Uterine smooth muscle cell (primary cell): ENCODE measurements at places on chromosomes 1 and 21. TPM values are rescaled to one million over a fixed set of nuclear protein-coding genes. Genes with fewer than 3 reads are reported as not detected.

The FCER1A gene
- not detected in 2 replicates for total RNA-seq

The SPATA1 gene
- total RNA-seq, result 0.37 and 1.1 TPM in 2 replicates

The F3 gene
- 7.0 and 16.9 TPM in 2 replicates for total RNA-seq

The DYNLT4 gene
- not detected in 2 replicates for total RNA-seq

The FCGR1A gene
- not detected in 2 replicates for total RNA-seq

The AHCYL1 gene
- total RNA-seq, result 51.7 and 94.1 TPM in 2 replicates

The CHIA gene
- total RNA-seq, result not detected in 2 replicates

The OR2G6 gene
- not detected in 2 replicates for total RNA-seq
